ENCODE measurements at places on chromosomes 5 and 9.

- peak; percentile 70 for DNase-seq
Measured at GRCh38 chr9:115593587-115594091, 475.7 kb upstream of the TNC start.

GRCh38 chr5:98004463-98004862 lies 769.0 kb upstream of the RGMB start:
- DNase-seq, result no peak

GRCh38 chr9:123450996-123451395 lies 95.0 kb downstream of the CRB2 start:
- DNase-seq, result no peak

DNA sequence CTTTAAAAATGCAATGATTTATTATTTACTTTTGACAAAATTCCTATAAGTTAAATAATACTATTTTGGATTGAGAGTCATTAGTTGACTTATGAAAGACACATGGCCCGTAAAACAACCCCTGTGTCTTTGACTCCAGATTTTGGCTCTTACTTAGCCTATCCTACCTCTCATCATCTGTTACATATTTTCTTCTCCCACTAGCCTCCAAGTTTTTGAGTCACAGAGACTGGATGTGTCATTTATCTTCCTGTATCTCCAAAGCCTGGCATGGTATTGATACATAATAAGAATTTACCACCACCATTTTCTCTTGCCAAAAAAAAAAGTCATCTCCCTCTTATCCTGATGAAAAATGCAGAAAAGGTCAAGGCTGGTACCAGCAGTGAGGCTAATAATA lies 99.9 kb downstream of the GABRB2 start:
- DNase-seq, result no peak

- DNase-seq, result no peak
Measured at GRCh38 chr5:170439944-170440269, 50.7 kb upstream of the KCNMB1 start.

Measured in astrocyte of the spinal cord (primary cell).